ENCODE measurements at places on chromosomes 12 and 14. TPM values are rescaled to one million over a fixed set of nuclear protein-coding genes. Genes with fewer than 3 reads are reported as not detected.
A peak's percentile ranks its signal among the peaks of the same experiment; 100 is the strongest.

DNA sequence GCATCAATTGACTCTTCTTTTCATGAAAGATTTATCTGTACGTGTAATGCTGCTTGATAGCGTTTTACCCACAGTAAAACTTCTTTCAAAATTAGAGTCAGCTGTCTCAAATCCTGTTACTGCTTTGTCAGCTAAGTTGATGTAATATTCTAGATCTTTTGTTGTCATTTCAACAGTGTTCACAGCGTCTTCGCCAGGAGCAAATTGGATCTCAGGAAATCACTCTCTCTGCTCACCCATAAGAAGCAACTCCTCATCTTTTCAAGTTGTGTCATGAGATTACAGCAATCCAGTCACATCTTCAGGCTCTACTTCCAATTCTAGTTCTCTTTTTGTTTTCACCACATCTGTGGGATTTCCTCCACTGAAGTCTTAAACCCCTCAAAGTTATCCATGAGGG, 9.5 kb downstream of the PCNX1 start:
- DNase-seq: no peak

DNA sequence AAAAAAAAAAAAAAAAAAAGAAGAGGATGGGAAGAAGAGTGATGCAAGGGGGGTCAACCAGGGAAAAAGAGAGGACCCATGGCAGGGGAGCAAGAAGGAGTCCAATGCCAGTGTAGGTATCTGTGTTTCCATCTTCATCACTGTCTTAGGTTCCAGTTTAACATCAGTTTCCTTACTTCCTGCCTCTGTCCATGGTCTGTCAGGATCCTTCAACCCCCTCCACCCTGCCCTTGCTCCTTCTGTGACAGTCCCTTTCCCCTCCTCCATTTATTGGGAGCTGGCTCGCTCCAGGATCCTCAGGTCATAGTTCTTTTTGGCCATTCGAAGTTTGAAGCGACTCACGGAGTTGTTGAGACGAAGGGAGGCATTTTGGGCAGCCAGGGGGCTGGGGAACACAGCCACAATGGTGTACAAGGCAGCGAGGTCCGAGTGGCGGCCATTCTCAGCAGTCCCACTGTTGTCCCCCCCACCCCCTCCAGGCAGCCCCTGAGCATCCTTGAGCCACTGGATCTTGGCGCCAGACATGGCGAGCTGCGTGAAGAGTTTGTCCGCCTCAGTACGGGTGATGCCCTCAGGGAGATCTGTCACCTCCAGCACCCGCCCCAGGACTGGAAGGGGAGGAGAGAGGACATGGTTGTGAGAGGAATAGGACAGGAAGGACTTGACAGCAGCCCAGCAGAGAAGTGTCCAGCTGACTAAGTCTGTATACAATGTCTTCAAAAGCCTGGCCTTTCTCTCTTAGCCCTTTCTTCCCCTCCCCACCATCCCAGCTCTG, 3.7 kb upstream of the STAC3 start:
- no peak for DNase-seq

GRCh38 chr12:70853326-70853725, 67.2 kb downstream of the PTPRR start:
- DNase-seq: no peak

- no peak for DNase-seq
Measured at GRCh38 chr14:72439707-72440106, 454.2 kb downstream of the DPF3 start.

DNA sequence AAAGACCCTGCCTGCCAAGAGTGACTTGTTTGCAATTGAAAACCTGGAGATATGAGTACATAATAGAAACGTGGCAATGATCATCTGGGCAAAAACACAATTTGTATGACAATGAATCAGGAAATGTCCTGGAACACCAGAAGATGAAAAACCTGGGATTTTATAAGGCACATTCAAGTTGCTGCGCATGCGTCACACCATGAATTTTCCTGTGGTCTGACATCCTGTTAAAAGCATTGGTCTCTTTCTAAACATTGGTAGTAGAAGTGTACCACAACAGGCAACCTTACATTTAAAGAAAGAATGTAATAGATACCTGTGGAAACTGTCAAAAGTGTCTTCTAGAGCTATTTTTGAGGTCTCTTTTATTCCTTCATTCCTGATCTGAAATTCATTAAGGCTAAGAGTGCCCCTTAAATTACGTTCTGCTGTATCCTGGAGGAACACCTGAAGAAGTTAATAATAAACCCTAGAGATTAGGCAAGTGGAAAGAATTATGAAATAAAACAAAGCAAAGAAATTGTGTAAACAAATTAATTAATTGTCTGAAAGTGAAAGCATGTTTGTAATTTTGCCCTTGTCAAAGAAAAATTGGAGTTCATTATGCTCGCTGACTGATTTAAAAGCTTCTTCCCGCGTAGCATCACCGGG, 676.5 kb downstream of the DIO2 start:
- no peak for DNase-seq

- peak; percentile 47 for DNase-seq
Measured at GRCh38 chr12:34605955-34606748, 583.9 kb downstream of the ALG10 start.

DNA sequence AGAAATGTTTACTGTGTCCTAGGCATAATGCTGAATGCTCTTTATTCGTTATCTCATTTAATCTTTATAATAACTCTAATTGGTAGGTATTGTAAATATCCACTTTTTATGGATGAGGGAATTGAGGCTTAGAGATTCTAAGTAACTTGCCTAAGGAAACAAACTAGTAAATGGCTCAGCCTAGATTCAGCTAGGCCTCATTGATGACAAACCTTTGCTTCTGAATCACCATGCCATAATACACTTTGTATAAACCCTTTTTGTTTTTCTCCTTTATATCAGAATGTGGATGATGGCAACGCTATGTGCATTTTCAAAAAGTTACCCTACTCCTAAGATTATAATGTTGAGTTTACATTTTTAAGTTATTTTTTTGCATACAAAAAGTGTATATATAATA, 34.0 kb downstream of the MNAT1 start:
- DNase-seq: no peak

DNA sequence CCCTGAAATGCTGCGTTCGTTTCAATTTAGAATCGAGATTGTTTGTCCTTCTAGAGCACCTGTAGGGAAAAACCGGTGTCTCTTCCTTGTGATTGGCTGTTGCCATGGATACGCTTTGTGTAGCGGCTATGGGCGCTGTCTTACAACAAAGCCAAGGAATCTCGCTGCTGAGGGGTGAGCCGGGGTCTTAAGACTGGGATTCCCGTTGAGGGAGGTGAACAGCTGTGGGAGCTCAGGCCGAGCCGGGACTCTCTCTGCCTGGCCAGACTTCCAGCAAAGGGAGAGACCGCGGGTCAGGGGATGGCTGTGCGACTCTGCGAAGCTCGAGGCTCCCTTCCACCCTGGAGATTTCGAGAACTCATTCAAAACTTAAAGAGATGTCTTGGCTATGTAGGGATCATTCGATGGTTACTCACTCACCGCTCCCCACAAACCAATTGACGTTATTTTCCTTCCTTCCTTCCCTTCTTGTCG, at the start of the genes LRRIQ1 and TSPAN19:
Gene LRRIQ1 (plus strand): TSS at position 118 of the 474 bp plus-strand sequence. CDS start 1,826 bp downstream, outside the sequence.
Gene TSPAN19 (minus strand): TSS at position 44 of the 474 bp plus-strand sequence. CDS start 6,331 bp downstream, outside the sequence.
- peak; percentile 67 for DNase-seq

GRCh38 chr14:90720336-90720735, 95.9 kb downstream of the TTC7B start:
- no peak for DNase-seq

DNA sequence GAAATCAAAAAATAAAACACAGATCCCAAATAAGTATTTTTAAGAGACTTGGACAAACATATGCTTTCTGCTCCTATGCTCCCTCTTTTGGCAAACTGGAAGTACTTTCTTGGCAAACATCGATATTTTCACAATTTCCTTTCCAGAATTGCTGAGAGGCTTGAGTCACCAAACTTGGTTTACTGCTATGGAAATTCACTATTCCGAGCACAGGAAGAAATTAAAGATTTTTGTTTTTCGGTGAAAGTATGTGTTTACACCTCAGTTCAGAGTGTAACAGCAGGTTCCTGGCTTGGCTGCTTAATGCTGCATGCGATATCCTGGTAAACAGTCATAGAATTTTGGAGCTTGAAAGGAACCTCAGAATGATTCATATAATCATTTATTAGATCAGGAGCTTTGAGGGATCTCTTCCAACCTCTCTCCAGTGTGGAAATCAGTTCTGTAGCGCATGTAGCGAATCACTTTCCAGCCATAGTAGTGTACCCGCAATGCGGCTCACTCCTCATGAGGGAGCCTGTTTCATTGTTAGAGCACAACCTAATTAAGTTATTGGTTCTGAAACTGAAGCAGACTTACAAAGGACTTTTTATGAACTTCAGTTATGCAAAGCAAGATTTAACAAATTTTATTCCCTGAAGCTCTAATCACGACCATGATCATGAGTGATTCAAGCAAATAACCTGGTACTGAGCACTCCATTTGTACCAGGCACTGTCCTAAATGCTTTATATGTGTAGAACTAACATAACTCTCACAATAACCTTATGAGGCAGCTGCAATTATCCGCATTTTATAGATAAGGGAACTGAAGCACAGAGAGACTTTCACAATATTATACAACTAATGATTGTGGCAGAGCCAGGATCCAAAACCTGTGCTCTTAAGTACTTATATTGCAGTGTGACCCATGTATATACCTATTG, 56.4 kb upstream of the ATP2A2 start:
- DNase-seq: no peak

GRCh38 chr12:57846285-57846576, 298 bp downstream of the CTDSP2 start:
- DNase-seq: no peak

GRCh38 chr12:132489078-132489601, 811 bp upstream of the FBRSL1 start:
- DNase-seq: peak; percentile 95

- peak; percentile 87 for DNase-seq
Measured at GRCh38 chr12:57476993-57477709, 2.5 kb downstream of the ARHGAP9 start.

DNA sequence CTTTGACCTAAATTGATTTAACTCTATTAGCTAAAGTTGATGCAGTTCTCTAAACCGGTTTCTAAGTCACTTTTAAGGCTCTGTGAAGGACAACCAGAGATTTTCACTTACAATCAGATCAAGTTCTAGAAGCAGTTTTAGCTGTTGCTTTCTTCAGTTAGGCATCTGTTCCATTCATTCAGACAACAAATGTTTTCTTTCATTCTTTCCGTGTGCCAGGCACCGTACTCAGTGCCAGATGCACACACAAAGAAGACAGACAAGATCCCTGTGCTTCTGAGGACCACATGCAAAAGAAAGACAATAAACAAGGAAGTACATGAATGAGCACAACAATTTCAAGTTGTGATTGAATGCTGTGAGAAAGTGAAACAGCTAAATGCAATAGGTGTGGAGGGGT, 11.1 kb upstream of the EGLN3 start:
- DNase-seq: no peak

GRCh38 chr12:92030618-92031017, 115.0 kb downstream of the BTG1 start:
- DNase-seq: peak; percentile 74

GRCh38 chr12:69238589-69239351, 599 bp upstream of the CPSF6 start:
- DNase-seq: no peak

GRCh38 chr14:76546426-76547221, 170.7 kb downstream of the ESRRB start:
- DNase-seq: no peak

DNA sequence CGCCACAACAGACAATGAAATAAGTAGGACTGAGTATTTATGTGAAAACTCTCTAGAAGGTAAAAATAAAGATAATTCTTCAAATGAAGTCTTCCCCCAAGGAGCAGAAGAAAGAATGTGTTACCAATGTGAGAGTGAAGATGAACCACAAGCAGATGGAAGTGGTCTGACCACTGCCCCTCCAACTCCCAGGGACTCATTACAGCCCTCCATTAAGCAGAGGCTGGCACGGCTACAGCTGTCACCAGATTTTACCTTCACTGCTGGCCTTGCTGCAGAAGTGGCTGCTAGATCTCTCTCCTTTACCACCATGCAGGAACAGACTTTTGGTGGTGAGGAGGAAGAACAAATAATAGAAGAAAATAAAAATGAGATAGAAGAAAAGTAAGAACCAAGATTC, 82.7 kb downstream of the VEZT start:
- DNase-seq: no peak

GRCh38 chr12:4434301-4434700, 11.3 kb downstream of the FGF6 start:
- no peak for DNase-seq

- DNase-seq: no peak
Measured at GRCh38 chr12:19138551-19138950, 9.0 kb downstream of the PLEKHA5 start.

- no peak for DNase-seq
Measured at GRCh38 chr14:54593860-54594259, 26.9 kb downstream of the SAMD4A start.

DNA sequence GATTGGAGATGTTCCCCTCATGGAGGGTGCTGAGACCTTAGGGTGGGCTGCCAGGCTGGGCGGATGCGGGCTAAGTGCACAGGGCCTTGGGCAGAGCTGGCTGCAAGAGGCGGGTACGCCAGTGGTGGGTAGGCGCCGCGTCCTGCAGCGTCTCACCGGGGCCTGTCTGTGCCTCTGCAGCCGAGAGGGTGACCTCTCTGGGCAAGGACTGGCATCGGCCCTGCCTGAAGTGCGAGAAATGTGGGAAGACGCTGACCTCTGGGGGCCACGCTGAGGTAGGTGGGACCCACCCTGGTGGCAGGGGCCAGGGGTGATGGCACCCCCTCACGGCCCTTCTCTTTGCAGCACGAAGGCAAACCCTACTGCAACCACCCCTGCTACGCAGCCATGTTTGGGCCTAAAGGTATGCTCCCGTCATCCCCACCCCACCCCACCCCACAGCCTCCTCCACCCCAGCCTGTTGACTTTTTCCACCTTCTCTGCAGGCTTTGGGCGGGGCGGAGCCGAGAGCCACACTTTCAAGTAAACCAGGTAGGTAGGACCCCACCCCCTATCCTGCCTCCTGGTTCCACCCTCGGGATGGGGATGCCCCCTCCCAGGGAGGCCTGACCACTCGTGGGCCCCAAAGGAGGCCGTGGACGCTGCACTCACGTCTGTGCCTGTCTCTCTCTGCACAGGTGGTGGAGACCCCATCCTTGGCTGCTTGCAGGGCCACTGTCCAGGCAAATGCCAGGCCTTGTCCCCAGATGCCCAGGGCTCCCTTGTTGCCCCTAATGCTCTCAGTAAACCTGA, 1.5 kb downstream of the CRIP1 start:
- no peak for DNase-seq

DNA sequence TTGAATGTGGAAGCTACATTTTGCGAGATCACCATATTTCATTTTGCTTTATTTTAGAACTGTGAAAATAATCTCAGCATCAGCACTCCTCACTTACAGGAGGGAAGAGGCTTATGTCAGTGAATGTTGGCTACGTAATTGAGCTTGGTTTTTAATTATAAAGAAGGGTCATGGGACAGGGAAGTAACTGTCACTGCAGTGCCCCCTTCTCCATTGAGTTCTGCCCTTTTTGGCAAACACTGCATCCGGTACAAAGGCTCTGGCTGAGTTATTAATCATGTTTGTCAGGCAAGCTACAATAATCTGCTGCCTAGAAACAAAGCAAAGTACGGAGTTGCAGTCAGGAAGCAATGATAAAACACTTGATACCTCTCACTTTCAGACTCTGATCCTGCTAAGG, 546.7 kb downstream of the SNAPC1 start:
- DNase-seq: no peak

GRCh38 chr12:55706568-55707218, 1.0 kb downstream of the ITGA7 start:
- peak; percentile 14 for DNase-seq

Gene PDZRN4
- total RNA-seq: 0.26 TPM

Gene KICS2
- total RNA-seq: 15.3 TPM

Gene OR5AU1
- total RNA-seq: not detected

Gene EIF2S3B
- total RNA-seq: 0.83 TPM

Gene CAPZA3
- not detected for total RNA-seq

Gene DBX2
- total RNA-seq: not detected

Gene SIX4
- total RNA-seq: 0.51 TPM

Gene FSCB
- total RNA-seq: 1.2 TPM

Gene AREL1
- 41.7 TPM for total RNA-seq

Gene DPPA3
- total RNA-seq: not detected

Gene EXOC3L4
- total RNA-seq: 2.0 TPM

Gene SDR9C7
- total RNA-seq: not detected
